ENCODE measurements at places on chromosomes 12 and 14.
A peak's percentile ranks its signal among the peaks of the same experiment; 100 is the strongest.

- DNase-seq, result no peak
Observed at GRCh38 chr14:64910847-64911495, 3.3 kb upstream of the CHURC1 start.

GRCh38 chr14:74591394-74591793 lies 20.6 kb downstream of the LTBP2 start:
- DNase-seq, result no peak

DNA sequence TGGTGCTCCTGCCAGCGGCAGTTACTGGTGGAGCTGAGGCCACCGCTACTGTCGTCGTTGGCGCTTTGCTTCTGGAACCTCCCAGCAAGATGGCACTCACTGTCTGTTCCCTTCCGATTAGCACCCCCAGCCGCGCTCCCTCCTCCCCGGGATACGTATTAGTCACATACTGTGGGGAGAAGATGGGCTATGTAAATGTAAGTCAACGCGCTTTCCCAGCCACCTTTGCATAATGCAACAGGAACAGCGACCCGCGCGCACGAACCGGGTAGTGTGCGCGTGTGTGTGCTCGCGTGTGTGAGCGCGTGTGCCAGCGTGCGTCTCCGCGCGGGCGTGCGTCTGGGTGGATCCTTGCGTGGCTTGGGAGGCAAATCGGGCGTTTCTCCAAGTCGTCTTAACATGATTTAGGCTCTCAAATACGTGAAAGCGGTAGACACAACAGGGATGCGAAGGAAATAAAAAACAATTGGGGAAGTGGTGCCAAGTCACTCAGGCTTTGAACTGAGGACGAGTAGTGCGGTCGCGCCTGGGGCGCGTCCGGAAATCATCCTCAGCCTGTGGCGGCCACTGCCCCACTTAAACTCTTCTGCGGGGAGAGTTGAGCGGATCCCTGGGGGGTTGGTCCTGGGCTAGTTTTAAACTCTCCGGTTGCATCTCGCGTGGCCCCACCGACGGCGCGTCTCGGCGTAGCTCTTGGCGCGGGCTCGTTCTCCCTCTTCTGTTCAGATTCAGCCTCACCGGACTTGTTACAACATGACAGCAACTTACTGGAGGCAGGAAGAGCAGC lies 1.8 kb downstream of the FLRT2 start:
- no peak for DNase-seq

GRCh38 chr12:32069071-32069470 lies 37.6 kb upstream of the BICD1 start:
- no peak for DNase-seq

DNA sequence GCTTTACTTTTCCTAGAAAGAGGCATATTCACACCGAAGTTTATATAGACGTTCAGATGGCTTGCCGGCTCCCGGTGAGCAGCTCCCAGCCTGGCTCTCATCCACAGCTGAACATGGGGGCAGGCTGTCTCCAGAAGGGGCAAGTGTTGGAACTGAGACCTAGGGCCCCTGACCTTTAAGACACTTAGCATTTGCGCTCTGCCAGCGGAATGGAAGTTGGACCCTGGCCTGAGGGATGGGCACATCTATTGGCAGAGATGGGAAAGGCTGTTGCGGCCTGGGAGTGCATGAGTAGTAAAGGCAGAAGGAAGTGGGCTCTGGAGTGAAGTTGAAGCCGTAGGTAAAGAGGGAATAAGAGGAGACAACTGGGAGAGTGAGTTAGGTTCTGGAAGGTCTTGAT lies 54.2 kb upstream of the TSPAN9 start:
- DNase-seq, result no peak

- no peak for DNase-seq
Observed at GRCh38 chr12:31855427-31855826, 103.8 kb upstream of the RESF1 start.

DNA sequence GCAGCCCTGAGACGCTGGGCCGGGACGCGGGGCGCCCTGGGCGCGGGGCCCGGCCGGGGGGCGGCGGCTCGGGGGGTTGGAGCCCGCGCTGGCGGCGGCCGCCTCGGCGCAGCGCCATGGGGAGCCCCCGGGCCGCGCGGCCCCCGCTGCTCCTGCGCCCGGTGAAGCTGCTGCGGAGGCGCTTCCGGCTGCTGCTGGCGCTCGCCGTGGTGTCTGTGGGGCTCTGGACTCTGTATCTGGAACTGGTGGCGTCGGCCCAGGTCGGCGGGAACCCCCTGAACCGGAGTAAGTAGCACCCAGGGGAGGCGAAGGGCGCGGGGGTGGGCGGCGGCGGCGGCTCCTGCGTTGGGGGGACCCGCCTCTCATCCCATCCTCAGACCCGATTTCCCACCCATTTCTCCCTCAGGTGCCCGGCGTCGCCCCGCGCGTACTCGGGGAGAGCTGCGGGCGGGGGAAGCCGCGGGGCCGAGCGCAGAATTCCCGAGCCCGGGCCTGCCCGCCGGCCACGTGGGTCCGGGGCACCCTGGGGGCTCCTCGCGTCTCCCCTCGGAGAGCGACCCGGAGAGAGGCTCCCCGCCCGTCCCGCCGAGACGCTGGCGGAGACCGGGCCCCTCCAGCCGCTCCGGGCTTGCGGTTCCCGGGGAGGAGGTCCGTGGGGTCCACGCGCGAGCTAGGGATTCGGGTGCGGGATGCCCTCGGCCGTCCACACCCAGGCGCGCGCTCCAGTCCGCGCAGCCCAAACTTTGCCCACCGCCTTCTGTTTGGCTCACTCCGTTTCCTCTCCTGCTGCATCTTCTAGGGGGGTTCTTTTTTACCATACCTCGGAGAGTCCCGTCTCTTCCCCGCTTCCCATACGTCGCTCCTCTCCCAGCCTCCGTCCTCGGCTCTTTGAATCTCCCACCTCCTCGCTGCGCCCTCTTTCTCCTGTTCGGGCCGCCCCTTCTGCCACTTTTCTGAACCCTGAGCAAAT lies 807 bp downstream of the B4GALNT3 start:
- peak; percentile 29 for DNase-seq

Measured in stimulated activated CD4-positive, alpha-beta T cell treated with anti-CD3 and anti-CD28 coated beads, Interleukin-1b, Interleukin-23, amount 100 ng/mL, for 24 hours (primary cell).